ENCODE measurements at places on chromosomes 6 and 20.

DNA sequence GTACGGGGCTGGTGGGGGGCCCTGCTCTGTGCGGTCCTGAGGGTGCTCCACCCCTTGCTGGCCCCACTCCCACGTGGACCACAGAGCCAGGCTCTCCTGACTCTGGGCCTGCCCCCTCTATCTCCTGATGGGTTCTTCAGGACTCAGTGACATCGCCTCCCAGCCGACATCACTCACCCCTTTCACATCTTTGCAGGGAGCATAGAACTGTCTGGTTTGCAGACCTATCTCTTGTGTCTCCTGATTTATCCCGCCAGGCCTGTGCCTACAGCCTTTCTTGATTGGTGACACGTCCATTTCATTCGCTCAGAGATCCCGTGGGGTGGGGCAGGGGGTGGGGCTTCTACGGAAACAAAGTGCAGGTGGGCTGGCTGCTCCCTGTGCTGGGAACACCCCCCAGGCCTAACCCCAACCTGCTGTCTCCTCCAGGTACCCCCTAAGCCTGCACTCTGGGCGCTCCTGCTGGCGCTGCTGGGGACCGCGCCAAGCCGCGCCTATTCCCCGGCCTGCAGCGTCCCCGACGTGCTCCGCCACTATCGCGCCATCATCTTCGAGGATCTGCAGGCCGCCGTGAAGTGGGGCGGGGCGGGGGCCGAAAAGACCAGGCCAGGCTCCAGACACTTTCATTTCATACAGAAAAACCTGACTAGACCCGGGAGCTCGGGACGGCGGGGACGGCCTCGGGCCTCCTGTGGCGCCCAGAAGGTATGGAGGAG, 1.7 kb downstream of the C20orf204 start:
- no peak for DNase-seq

GRCh38 chr6:144006736-144007477, 1.2 kb downstream of the PLAGL1 start:
- DNase-seq = no peak

DNA sequence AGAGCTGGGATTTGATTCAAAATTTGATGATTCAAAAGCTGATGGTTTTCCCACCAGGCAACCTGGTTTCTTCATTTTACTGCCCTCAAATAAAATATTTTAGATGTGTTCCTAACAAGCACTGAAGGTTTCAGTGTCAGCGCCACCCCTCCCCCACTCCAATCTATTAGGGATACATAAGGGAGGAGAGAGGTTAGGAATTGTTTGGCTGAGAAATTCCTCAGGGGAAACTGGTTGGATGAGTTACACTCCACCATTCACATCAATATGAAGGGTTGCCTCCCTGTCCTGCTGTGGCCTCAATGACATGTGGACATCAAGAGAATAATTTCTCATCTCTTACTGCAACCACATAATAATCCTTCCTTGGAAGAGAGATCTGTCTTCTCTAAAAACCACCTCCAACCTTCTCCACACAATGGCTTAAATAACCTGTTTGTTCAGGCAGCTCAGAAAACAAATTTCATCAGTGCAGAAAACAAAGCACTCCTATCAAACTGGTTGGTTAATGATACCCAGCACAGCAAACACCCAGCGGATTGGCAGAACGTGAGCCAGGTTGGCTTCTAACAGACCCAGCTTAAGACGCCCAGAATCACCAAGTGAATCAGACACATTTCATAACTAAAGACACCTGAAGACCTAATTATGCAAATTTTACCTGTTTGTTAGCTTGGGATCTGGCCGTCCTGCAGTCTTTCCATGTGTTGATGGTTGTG, 136.0 kb upstream of the SGK1 start:
- no peak for DNase-seq

GRCh38 chr6:16274483-16274882, 36.1 kb downstream of the GMPR start:
- no peak for DNase-seq

DNA sequence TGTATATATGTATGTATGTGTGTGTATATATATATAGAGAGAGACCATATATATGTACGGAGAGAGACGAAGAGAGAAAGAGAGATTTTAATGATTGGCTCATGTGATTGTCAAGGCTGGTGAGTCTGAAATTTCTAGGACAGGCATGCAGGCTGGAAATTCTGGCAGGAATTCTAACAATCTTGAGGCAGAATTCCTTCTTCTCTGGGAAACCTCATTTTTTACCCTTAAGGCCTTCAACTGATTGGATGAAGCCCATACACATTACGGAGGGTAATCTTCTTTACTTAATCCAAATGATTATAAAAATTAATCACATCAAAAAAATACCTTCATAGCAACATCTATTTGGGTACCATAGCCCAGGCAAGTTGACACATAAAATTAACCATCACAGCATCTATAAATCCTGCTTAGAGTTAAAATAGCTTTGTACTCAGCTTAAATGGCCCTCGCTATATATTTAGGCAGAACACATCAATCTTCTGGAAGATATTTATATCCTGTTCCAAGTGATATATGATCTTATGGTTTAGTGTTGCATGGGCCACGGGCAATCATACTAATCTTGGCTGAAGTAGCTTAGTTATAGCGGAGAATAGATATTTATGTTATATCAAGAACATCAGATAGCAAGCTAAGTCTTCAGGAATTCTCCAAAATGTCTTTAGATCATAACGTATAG, 36.6 kb downstream of the ABRACL start:
- DNase-seq = no peak

DNA sequence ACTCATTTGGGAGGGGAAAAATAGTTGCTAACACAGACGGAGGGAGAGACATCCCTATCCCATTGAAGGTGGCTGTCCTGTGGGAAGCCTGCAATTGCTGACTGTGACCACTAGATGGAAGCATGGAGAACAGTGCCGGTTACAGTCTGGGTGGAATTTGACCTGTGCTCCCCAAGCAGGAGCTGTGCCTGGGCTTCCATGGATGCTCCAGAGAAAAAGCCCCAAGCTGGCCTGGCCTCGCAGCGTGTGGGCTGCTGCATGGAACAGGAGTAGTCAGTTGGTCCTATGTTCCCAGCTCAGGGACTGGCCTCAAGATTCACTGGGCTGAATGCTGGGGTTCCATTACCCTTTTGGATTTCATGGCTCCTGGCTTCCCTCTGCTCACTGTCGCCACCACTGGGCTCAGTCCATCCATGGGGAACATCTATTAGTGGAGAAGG, 116.3 kb upstream of the CHD6 start:
- DNase-seq = no peak

GRCh38 chr6:11089695-11090094, 3.9 kb upstream of the SMIM13 start:
- no peak for DNase-seq

DNA sequence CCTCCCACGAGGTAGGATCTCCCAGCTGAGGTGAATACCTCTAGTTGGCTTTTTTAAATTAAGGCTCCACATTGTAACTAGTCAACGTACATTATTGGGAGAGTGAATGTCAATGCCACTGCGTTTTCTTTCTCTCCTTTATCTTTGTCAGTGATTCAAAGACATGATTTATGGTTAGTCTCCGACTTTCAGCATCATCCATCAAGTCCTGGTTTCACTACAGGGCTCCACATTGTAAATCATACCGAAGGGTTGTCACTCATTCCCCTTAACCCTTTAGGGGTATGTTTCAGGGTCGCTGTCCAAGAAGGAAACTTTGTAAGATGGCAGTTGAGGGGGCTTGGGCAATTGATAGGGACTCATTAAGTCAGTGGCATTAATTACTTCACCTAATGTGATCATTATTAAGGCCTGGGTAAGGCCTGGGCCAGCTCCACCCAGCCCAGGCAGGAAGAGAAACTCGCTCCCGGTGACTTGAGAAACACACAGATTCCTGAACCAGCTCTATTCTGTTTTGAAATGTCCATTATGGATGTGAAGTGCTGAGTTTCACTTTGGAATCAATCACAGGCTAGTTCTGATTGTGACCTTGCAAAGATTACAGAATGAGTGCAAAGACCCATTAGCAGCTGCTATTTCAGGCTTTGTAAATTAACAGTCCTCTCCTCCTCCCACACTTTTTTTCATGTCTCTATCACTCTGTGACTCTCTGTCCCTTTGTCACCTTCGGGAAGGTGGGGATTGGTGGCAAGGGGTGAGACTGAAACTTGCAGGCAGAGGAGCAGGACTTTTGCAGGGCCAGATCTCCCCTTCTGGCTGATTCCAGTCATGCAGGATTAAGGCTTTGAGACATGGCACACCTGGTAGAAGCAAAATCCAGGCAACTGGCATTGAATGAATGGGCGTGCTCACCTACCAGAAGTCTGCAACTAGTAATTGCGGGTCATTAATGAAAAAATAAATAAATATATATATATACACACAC, 222.4 kb downstream of the TSHZ2 start:
- no peak for DNase-seq

GRCh38 chr6:125246566-125246965, 55.2 kb downstream of the HDDC2 start:
- DNase-seq = no peak

DNA sequence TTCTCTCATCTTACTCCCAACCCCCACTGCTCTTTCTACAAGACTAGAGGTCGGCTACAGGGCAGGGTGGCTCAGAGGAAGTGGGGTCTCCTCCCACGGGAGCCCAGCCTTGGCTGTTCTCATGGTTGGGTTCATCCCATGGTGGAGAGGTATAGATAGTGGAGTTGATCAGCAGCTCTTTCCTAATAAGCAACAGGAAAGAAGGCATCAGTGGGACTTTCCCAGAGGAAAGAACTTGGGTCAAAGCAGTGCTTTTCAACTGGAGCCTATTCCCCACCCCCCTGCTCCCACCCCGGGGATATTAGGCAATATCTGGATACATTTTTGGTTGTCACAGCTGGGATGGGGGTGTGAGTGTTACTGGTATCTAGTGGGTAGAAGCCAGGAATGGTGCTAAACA, 200.9 kb downstream of the NFATC2 start:
- DNase-seq = no peak

DNA sequence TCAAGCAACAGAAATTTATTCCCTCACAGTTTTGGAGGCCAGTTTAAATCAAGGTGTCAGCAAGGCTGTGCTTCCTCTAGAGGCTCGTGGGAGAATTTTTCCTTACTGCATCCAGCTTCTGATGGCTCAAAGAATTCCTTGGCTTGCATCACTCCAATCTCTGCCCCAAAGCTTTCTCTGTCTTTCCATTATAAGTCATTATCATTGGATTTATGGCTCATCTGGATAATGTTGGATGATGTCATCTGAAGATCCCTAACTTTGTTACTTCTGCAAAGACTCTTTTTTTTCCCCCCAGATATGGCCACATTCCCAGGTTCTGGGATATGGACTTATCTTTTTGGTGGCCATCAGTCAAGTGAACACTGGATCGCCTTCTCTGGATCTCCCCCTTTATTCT, 146.3 kb upstream of the B3GAT2 start:
- no peak for DNase-seq

DNA sequence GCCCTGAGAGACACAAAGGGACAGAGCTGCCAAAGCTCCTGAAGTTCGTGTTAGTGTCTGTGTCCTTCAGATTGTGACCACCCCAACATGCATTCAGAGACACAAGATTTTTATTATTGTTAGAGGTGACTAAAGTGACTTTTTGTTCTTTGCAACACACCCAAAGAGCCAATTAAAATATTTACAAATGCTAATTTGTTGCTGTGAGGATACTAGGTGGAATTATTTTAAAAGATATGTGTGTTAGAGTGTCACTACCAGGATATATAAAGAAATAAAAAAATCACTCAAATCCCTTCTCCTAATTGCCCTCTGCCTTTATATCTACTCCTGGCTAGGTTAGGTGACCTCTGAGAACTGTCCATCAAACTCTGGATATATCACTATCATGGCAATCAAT, 160.7 kb downstream of the GRIK2 start:
- no peak for DNase-seq

GRCh38 chr6:155378276-155378675, 64.0 kb upstream of the TFB1M start:
- DNase-seq = no peak

DNA sequence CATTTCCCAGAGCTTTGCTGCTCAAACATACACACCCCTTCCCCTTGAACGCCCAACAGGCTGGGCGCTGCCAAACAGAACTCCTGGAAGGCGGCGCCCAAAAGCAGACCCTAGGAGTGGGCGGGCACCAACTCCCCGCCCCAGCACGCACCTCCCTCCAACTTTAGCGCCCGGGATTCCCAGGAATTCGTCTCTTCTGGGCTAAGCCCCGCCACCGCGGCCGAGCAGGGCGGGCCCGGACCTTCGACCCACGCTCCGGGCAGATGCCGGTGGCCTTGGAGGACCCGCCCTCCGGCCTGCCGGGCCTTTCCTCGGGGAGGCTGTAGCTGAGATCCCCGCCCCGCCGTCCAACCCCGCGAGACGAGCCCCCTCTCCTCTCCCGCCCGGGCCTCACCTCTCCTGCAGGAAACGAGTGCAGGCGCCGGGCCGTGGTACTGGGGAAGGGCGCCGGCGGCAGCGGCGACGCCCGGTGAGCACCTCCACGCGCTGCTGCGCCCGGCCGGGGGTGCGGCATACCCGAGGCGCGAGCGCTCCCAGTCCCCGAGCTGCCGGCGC, 659 bp downstream of the MCUR1 start:
- peak; percentile 7 for DNase-seq

DNA sequence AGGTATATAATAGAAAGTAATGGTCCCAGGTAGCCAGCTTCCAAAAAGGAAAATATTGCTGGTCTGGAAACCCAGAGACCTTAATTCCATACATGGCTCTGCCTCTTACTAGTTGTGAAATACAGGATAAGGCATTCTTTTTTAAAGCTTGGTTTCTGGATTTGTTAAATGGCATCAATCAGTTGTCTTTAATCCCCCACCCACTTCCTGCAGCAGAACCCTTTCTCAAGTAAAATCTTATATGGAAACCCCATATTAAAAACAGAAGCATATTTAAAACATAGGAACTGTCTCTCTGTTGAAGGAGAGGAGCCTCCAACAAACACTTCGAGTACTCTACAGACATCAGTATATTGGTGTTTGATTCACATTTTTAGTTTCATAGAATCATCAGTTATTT, 6.2 kb upstream of the LCA5 start:
- DNase-seq = no peak

DNA sequence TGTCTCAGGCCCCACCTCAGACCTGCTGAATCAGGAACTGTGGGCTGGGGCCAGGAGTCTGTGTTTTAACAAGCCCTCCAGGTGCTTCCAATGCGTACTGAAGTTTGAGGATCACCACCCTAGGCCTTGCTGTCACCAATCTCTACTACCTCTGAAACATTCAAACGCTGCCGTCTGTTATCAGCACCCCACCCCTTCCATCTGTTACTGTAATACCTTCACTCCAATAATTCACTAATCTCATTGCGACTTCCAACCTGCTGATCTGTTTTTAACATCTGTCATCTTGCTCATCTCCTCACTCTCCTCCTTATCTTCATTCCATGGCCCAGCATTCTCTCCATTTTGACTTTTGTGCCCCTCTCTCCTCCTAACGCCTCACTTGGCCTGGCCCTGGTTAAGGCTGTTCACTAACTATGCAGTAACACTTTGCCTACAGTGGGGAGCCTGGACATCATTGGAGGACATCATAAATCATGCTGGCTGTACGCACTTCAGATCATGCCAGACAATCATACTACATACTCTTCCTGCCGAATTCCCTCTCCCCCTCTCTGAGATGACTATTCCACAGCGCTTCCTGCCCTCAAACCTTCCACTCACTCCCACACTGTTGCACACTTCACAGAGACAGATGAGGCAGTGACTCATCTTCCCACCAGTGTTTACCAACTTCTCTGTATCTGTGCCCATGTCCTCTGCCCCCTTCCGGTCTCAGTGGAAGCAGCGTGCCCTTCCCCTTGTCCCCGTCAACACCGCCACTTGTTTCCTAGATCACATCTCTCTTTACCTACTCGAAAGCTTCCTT, 3.0 kb upstream of the GUCA1B start:
- DNase-seq = no peak

Measured in NCI-H2081 treated with DMSO at 0.1 percent for 48 hours (cell line).